NCI-H2107 (cell line): ENCODE measurements at places on chromosomes 13 and 19.

- no peak for DNase-seq
These were observed 17.5 kb upstream of the PSG9 start for GRCh38 chr19:43286786-43287185.

DNA sequence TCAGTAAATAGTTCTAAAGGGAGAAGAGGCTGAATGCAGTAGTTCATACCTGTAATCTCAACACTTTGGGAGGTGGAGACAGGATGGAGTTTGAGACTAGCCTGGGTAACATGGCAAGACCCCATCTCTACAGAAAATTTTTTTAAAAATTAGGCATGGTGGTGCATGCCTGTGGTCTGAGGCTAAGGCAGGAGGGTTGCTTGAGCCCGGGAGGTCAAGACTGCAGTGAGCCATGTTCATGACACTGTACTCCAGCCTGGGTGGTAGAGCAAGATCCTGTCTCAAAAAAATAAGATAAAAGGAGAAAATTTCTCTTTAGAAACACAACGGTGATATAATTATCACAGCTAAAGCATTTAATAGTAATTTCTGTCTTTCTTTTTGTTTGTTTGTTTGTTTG is 57.1 kb downstream of the SIPA1L3 start:
- no peak for DNase-seq

DNA sequence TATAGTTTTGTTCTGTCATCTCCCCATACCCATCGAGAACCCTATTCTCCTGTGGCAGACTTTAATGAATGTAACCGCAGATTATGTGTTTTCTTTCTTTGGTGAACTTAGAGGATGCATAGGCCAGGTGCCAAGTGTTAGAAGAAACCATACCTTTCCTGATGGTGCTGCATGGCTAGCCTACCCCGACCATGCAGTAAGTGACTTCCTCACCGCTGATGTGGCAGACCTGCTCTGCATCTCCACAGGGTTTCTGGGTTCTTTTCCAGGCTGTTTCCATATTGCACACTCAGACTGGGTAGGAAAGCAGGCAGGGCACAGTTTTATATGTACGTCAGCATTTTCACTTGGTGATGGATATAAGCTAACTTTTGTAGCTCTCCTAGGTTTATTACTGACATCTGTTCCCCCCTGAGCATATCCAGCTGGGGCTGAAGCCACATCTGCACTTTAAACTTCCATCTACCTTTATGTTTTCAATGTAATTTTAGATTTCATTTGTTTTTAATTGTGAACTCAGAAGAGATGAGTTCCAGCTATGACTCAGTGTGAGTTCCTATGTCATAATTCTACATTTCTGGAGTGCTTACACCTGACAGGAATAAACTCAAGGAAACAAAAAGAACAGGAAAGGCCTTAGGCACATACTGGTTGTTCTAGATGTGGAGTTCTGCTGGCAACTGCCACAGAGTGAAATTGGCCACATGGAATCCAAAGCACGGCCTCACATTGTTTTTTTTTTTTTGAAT is 42.3 kb downstream of the LRCH1 start:
- DNase-seq = no peak

DNA sequence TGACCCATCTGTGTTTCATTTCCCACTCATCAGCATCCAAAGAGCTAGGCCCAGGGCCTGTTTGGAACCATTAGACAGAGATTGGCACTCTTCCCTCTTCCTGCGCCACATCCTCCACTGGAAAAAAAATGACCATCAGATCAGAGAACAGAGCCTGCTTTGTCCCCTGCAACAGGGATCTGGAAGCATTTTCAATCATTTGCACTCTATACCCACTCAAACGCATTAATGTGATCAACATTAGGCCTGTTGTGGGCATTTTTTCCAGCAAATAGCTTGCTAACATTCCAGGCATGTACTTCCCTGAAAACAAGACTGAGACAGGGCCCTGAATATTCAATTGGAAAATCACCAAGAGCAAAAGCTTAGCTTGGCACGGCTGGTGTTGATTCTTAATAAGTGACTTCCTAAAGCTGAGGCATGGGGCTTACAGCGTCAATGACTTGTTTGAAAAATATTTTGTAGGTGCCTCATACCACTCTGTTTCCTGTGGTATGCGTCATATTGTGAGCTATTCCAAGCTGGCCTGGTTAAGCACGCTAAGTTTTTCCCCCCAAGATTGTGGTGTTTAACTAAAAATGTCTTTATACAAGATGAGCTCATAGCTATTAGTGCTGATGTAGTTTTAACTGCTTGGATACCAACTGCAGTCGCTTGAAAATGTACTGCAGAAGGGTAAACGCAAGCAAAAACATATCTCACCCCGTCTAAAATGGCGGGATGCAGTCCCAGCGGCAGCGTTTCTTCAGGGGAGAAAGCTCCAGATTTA is 404.4 kb downstream of the SPRY2 start:
- DNase-seq = no peak

DNA sequence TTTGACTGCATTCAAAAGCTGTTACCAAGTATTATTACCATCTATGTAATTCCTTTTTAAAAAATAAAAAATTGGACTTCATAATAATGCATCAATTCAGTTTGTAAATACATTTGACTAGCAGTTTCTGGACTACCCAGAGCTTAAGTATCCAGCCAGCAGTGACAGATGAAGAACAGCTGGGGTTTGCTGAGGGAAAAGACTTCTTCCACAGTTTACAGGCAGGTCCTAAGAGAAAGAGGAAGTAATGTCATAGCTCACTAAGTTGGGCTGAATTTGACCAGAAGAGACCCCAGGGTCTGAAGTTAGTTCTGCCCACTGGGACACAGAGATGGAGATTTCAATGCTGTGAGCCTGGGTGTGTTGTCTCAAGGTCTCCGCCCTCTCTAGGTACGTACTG is 96.4 kb downstream of the MBNL2 start:
- DNase-seq = no peak

DNA sequence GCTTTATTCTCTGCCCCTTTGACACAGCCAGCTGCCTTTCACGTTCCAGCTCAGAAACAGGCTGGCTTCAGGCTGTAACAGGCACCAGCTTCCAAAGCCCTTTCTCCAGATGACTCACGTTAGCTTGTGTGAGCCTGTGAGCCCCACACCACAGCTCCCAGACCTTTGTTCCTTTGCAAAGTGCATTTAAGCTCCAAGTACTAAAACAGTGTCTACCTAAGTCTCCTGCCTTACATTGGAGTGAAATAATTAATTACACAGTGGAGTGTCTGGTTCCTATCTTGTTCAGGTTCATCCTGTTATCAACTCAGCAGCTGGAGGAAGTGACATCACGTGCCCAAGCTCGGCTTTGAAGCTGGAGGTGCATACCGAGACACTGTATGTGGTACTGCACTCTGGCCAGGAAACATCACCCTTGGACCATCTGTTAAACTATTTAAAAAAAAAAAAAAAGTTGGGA is 475.8 kb downstream of the FOXO1 start:
- DNase-seq = no peak

DNA sequence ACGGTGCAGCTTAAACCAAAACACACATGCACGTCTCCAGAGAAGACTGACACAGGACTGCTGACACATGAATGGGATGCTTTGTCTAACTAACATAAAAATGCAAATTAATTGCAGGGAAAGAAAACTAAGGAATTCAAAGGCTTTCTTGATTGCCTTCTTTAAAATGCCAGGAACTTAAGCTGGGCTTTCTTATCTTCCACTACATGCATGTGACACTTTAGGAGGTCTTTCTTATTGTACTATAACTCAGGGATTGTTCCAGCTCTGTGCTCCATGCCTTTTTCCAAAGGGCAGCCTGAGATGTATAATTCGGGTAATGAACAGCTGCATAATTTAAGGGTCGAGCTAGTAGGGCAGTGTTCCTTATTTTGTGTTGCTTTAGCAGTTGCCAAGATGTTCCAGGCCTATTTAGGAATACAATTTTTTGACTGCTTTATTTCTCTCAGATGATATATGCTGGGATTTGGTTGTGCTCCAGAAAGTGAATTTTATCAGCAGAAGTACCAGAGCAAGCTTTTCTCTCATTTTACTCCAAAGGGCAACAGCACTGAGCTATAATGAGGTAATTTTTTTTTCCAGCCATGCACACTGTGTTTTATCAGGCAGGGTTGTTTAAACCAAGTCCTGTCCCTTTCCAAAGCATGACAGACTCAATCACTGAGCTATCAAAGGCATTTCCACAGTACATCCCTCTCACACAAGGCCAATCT is 885.2 kb downstream of the PCDH9 start:
- no peak for DNase-seq

DNA sequence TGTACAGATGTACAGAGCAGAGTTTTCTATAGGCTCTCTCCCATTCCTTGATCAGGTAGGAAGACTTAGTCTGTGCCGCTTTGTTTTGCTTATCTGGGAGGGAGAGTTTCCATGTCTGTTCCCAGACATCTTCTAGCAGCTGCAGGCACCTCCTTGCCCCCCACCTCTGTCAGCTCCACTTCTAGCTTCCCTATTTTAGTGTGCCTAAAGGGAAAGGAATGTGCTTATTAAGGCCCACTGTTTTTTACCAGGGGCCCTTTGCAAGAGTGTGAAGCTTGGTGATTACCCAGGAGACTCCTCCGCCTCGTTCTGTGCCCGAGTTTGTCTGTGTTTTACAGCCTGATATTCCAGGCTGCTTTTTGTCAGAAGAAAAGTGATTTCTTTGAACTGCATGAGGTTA is 1984.4 kb downstream of the OLFM4 start:
- DNase-seq = no peak

GRCh38 chr19:52584736-52585440 is 14.8 kb downstream of the ZNF701 start:
- DNase-seq = no peak

DNA sequence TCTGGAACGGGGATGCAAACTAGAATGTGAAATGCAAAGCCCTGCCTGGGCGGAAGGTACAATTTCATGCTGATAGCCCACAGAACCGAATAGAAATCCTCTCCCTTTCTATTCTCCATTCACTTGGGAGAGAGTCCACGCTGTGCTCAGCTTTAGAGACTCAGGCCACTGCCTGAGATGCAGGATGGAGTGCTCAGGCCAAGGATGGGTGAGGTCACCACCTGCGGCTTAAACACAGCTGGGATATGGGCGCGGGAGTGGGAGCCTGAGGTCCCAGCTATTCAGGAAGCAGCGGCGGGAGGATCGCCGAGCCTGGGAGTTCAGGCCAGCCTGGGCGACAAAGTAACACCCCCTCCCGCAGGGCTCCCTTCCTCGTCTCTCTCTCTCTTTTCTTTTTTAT is 446 bp upstream of the ZNF83 start:
- no peak for DNase-seq

- DNase-seq = no peak
These were observed 14.4 kb downstream of the SAMD4B start for GRCh38 chr19:39356647-39357046.

DNA sequence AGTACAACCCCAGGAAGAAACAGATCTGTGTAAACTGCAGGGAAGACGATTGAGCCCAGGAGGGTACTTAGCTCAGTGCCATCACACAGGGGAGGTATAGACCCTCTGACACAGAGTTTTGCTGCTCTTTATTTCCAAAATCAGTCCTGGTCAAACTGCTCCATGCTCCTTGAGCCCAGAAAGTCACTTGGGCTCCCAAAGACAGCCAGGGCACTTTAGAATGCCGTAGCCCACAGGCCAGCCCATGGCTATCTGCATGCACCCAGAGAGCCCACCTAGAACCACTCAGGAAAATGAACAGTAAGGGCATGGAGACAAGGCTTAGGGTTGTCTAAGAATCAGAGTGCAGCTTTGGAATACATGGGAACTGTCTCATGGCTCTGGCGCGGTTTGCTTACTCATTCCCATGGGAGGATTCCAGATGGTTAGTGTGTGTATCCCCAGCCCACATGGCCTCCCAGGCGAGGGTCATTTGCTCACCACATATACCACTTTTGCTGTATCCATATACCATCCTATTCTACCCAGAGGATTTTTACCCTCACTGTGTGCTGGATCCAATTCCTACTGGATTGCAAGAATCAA is 14.7 kb upstream of the PDCD5 start:
- no peak for DNase-seq

GRCh38 chr19:40799558-40800338 is 757 bp downstream of the EGLN2 start:
- DNase-seq = no peak

DNA sequence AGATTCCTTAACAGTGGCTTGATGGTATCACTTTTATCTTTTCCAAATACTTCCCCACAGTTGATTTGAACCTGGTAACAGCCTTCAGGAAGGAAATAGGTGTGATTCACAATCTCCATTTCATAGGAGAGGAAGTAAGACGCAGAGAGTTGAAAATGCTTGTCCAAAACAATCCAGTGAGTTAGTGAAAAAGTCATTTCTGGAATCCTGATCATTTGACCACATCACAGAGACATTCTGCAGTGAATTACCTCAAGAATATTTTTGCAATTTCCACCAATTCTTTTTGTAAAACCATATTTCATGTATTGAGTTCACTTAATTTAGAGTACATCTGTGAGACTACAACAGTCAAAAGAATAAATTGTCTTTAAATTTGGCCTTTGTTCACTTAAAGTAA is 292.8 kb downstream of the DCLK1 start:
- no peak for DNase-seq

DNA sequence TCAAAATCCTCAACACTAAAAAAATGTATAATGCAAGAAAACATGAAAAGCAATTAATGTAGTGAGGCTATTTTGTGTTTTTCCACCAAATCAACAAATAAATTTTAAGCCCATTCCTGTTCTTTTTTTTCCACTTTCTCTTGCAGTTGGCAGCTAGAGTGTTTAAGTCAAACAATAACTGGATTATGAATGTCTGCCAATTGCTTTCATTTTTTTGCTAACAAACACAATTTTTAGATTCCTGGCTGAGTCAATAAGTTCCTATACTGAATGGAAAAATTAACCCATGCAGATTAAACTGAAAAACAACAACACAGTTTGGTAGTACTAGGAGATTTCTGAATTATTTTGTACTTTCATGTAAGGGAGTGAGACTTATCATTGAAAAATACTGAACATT is 232.4 kb downstream of the SLITRK5 start:
- no peak for DNase-seq

- DNase-seq = no peak
These were observed 455.7 kb downstream of the FGF9 start for GRCh38 chr13:22126433-22127021.

DNA sequence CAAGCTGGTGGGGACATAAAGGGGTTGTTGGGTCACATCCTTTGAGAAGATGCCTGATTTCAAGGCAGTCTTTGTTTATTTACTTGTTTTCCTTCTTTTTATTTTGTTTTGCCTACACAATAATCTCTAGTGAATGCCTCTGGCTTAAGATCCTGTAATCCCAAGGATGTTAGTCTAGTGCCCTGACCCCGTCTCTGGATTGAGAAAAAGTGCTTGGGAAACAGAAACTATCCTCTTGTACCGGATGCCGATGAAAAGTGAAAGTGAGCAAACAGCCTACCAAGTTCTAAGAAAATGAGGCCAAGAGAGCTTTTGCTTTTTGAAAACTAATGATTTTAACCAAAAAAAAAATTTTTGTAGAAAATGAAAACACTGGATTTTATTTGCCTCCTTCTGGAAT is 42.1 kb upstream of the C1QTNF9 start:
- no peak for DNase-seq

DNA sequence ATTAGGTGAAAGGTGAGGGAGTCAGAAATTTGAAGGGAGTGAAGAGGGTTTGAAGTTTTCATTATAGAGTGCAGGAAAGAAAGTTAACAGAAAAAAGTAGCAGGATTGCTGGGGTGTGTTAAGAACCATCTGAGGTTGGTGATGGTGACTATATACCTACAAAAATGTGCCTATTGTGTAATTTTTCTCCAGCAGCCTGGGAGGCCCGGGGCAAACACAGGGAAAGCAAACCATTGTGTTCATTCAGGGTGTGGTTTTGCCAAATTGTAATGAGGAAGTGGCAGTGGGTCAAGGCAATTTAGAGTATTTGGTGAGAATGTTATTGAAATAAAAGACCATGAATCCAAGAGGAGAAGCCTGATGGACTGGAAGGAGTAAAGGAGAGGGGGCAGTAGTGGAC is 8.2 kb upstream of the SUCLA2 start:
- DNase-seq = no peak
